ENCODE measurements at places on chromosomes 7 and 10.

DNA sequence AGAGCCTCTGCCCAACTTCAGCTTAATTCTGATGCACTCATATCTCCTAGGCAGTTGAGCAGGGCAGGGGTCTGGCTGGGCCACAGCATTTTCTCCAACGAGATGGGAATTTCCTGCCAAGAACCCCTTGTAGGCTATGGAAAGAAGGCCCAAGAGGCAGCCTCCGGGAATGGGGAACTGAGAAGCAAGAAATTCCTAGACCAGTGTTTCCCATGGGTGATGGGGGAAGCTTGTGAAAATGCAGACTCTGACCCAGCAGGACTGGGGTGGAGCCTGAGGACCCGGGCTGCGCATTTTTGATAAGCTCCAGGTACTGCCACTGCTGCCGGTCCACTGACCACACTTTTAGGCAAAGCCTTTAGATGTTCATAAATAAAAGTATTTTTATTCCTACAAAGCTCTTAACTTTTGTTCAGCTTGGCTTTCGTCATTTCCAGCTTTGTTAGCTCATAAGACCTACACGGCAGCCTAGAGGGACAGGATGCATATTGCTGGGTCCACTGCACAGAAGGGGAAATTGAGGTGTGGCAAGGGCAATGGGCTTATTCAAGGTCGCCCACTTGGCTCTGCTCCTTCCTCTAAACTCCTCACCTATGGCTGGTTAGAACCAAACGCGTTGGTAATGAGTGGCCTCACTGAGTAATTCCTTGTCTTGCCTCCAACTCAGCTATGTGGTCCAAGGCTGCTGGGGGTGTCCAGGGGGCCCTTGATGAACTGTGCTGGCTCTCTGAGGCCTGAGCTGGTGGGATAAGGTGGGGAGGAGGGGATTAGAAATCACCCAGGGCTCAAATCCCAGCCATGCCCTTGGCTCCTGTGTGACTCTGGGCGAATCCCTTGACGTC, 29.5 kb downstream of the ZCCHC24 start:
- no peak for DNase-seq

DNA sequence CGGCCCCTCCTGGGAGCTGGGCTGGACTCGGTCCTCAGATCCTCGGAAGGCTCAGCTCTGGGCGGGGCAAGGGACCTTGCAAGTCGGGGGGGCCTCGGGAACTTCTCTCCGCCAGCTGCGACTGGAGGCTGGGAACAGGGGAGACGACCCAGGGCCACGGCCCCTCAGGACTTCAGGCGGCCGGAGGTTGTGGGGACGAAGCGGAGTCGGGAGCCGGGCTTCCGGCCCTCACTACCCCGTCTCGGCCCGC, 2.6 kb downstream of the ADIRF start:
- no peak for DNase-seq

DNA sequence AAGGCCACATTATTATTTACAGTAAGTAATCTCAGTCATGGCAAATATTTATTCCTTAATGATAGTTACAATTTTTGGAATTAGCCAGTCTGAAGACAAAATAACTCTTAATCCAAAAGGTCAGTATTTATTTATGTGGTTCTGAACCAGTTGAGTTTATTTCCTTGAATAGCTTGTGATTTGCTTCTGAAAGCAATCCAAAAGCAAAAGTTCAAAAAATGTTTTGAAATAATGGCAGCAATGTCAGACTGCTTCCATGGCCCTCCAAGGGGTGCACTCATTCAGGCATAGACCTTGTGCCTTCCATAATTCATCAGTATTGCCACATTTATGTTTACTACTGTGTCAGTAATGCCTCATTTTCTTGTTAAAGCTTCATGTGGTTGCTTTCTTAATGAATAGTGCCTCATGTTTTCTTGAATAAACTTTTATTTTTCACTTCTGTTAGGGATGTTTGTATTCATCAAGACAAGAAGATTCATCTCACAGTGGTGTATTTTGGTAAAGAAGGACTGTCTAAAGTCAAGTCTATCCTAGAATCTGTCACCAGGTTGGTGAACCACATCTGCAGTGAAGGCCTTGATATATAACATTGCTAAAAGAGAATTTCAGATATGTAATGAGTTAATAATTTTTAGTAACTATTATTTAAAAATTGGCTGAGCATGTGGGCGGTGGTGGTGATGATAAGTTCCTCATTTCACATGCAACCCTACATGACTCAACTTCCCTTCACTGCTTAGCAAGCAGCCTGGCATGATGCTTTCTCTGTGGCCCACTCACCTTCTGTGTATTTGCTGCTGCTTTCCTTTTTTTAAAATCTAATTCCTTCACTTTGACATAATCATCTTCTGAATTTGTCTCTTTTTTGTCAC, 22.0 kb downstream of the CSGALNACT2 start:
- DNase-seq: no peak

DNA sequence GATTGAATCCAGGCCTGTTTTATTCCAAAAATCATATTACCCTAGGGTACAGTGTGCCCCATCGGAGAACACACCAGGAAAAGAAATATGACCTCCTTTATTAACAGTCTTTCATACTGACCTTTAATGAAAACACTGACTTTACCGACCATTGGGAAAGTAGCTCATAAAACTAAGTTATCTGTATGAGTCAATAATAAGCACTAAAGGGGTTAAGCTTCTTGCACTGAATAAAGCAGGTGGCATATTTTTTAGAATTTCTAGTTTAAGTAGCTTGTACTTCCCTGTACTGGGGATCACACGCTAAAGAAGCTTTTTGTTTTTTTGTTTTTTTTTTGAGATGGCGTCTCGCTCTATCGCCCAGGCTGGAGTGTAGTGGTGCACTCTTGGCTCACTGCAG, 199.8 kb downstream of the FAM107B start:
- no peak for DNase-seq

GRCh38 chr10:118264252-118264651, 77.9 kb downstream of the FAM204A start:
- DNase-seq: no peak

DNA sequence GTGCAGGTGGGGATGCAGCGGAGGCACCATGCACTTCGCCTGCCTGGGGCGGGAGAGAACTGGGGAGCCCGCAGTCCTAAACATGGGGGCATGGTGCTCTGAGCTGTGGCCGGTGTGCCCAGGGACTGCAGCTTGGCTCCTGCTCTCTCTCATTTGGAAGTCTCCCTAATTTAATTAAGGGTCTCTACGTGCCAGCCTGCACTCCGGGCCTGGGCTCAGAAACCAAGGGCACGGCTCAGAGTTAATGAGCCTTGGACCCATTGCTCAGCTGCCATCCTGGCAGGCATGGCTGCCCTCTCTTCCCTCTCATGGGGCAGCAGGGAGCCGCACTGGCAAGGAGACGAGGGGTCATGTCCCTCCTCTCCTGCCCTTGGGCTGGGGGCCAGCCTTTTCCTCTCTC, 115.6 kb downstream of the CDH23 start:
- no peak for DNase-seq

DNA sequence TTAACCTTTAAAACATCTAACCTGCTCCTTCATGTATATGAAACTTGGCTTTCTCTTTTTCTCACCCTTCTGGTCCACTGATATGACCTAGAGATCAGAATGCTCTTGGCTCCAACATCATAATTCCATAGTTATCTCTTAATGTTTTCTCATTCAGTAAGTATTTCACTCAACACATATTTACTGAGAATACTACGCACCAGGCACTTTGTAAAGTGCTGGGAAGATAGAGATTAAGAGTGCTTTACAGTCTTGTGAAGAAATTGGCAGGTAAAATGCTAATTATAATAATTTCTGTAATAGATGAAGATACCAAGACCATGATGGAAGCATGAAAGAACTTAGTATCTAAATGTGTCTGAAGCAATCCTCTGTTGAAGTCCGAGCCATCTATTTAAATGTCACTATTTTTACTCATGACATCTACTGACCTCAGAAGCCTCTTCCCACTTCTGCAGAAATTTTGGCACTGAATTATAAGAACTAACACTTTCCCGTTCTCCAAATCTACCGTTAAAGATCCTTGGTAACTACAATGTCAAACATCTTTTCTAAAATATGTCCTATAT, 116.2 kb downstream of the HBP1 start:
- no peak for DNase-seq

- DNase-seq: peak; percentile 56
These were observed 187.9 kb downstream of the PLXDC2 start for GRCh38 chr10:20004087-20004523.

DNA sequence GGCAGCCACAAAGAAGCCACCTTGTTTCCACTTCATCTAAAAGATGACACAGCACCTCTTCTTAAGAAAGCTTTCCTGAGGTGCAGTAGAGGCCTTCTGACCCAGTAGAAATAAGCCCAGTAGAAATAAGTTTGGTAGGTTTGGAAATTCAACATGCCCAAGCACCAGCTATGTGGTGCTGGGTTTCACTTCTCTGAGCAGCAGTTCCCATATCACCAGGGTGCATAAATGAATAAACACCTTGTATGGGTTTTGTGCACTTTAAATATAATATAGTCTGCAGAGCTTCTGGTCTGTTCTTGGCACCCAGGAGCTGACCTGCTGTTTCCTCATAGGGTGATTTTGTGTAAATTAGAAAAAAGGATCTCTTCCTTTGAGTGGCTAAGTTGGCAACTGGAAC, 492.4 kb upstream of the SORCS1 start:
- DNase-seq: no peak

DNA sequence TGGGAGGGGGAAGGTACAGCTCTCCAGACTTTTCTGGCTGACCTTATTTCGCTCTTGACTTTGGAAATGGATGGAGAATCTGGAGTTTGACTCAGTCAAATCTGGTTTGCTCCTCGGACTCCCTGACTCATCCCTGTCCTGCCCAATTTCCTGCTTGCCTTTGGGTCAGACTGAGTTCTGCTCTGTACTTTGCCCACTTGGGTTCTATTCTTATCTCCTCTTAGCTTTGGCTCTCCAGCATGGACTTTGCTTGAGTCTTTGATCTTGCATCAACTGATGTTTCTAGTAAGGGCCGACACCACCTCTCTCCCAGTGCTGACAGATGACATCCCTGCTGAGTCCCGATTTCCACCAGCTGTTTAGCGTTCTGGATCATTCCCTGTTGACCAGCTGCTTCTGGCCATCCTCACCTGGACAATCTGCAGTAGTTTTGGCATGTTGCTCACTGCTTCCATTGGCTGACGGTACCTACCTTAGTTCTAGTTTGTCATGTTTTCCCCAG, 335.3 kb downstream of the SUGCT start:
- no peak for DNase-seq

DNA sequence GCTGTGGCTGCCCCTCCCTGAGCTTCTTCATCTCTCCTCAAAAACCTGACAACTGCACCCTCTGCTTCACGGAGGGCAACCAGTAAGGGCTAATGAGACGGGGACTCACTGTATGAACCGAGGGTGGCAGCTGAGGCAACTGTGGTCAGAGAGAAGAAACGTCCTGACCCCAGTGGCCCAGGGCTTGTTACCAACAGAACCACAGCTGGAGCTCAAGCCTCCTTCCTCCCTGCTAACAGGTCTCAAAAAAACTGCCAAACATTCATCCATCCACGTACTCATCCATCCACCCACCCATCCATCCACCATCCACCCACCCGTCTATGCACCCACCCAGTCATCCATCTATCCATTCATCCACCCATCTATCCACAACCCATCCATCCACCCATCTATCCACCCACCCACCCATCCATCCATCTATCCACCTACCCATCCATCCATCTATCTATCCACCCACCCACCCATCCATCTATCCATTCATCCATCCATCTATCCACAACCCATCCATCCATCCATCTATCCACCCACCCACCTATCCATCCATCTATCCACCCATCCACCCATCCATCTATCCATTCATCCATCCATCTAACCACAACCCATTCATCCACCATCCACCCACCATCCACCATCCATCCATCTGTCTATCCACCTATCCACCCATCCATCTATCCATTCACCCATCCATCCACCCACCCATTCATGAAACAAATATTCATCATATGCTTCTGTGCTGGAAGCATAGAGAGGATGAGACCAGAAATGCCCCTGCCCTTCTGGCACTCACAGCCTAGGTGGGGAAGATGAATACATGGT, 111.7 kb downstream of the PDGFA start:
- no peak for DNase-seq

GRCh38 chr7:25371972-25372371, 143.7 kb upstream of the NPVF start:
- DNase-seq: no peak

DNA sequence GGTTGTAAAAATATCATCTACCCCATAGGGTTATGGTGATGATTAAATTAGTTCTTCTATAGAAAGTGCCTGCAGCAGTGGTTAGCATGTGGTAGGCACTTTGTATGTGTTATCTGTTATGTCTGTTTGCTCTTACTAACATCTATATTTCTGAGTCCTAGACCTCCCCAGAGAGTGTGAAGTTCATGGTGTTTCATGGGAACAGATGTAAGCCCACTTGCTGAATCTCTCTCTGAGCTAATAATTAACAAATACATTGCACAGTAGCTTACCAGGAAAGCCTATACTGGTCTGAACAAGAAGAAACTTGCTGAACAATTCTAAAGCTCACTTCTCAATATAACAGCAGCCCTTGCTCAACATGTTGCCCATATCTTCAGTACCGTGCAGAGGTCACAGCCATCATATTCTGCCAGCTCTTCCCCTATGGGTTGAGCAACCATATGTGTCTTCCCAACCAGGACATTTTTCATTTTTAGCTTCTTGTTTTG, 100.1 kb downstream of the NPSR1 start:
- no peak for DNase-seq

- no peak for DNase-seq
These were observed 14.0 kb downstream of the DNAJB12 start for GRCh38 chr10:72340510-72341261.

DNA sequence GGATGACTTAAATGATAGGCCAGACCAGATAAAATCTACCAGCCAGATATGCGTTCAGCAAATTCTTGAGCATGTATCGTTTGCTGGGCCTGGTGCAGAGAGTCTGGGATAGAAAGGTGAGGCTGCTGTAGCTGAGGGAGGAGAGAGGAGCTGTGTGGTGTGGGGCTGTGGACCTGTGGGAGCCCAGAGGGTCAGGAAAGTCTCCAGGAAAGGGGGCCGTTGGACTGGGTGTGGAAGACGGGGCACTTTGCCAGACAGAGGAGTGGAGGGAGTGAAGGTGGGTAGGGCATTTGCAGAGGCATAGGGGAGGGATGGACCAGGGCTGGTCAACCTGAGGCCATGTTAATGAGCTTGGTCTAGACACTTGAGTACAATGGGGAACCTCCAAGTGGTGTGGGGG, 124.7 kb upstream of the UNC5B start:
- no peak for DNase-seq

DNA sequence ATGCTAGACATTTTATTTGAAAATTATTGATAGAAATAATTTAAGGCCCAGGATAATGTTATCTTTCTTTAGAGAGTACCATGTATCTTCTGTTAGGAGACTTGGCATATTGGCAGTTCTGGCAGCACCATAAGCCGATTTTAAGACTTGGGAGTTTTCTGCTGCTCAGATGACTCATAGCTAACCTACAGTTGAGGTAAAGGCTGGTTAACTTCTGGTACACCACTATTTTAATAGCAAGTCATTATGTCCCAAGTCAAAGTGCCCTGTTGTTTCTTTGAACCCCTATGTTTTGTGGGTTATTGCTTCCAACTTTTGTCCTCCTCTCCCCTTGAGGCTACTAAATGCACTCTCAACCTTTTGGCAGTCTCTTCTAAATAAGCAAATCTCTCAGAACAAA, 25.2 kb downstream of the ATRNL1 start:
- DNase-seq: no peak

- no peak for DNase-seq
These were observed 140.6 kb downstream of the NRP1 start for GRCh38 chr10:33193701-33194521.

- DNase-seq: no peak
These were observed 24.9 kb downstream of the BEND7 start for GRCh38 chr10:13503745-13504463.

All from globus pallidus (tissue), 1 donor.